ENCODE measurements at places on chromosomes 5 and 9.

GRCh38 chr5:107232788-107233187 lies 437.9 kb downstream of the EFNA5 start:
- DNase-seq, result no peak

DNA sequence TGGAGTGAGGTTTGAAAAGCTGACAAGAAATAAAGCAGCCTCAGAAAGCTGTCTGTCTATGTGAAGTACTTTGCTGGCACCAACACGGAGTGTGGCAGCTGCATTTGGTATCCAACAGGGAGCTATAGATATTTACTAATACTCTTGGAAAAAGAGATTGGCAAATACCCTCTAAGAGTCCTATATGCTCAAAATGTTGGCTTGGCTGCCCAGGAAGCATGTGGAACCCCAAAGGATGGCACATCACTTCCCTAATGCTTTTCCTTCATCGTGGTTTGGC lies 398.3 kb downstream of the TLE4 start:
- DNase-seq, result no peak

GRCh38 chr5:12934722-12935121 lies 1009.8 kb downstream of the DNAH5 start:
- no peak for DNase-seq

DNA sequence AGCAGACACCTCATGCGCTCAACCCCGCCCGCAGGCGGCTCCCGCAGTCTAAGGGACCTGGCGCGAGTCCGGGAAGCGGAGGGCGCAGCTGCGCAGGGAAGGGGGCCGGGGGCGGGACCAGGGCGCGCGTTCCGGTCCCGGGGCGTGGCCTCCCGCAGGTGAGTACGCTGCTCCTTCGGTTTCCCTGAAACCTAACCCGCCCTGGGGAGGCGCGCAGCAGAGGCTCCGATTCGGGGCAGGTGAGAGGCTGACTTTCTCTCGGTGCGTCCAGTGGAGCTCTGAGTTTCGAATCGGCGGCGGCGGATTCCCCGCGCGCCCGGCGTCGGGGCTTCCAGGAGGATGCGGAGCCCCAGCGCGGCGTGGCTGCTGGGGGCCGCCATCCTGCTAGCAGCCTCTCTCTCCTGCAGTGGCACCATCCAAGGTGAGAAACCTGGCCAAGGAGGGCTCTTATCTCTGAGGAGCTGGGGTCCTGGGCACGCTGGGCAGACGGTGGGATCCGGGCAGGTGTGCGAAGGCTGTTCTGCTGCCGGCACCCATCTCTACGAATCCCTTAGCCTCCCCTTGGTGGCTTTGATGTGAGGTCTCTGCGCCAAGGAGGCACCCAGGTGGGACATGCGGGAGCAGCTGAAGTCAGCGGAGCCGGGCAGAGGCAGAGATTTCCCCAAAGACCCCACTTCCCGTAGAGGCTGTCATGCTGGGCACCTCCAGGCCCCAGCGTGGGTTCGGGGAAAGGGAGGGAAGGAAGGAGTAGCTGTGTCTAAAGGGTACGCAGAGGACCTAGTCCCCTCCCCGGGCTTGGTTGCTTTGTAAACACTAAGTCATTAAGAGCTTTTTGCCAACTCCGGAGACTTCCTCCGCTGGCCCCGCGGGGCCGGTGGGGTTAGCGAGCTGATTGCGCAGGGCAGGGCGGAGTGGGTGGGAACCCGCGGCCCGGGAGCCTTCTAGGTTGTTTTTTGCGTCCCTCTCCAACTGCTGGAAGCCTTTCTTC lies at the start of gene F2RL1:
TSS of gene F2RL1 (plus strand) at position 187 of the 988 bp plus-strand sequence. CDS start at position 340, 153 bp downstream.
- DNase-seq, result peak; percentile 40

DNA sequence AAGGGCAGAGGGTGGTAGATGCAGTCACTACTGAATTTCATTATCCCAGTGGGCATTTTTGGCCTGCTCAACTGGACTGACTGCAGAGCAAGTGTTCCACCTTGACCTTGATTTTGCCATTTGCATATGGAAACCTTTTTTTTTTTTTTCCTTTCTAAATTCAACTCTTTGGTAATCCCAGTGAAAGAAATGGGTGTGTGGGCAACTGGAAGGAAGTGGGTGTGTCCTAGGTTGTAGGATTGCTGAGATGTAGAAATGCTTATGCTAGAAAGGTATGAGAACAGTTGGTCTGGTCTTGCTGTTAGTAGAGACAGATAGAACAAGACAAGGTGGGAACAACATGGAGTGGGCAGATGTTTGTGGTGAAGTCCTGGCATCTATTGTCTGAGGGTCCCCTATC lies 7.8 kb upstream of the IL12B start:
- no peak for DNase-seq

All from left hindlimb (tissue), 1 donor.